Posterior vena cava (tissue), 2 donors: ENCODE measurements at places on chromosomes 7 and 10. TPM values are rescaled to one million over a fixed set of nuclear protein-coding genes. Genes with fewer than 3 reads are reported as not detected.

GRCh38 chr7:125195156-125195555 is 265.5 kb upstream of the POT1 start:
- no peak for DNase-seq

- DNase-seq, result peak; percentile 86
Measured at GRCh38 chr10:86757113-86757972, 924 bp downstream of the BMPR1A start.

GRCh38 chr10:96784253-96784652 is 47.8 kb upstream of the LCOR start:
- DNase-seq, result no peak

Gene BMPER
- total RNA-seq, result 5.6 TPM
